ENCODE measurements at places on chromosomes 16 and 17.

GRCh38 chr17:66420961-66421371, 118.6 kb downstream of the PRKCA start:
- no peak for DNase-seq

DNA sequence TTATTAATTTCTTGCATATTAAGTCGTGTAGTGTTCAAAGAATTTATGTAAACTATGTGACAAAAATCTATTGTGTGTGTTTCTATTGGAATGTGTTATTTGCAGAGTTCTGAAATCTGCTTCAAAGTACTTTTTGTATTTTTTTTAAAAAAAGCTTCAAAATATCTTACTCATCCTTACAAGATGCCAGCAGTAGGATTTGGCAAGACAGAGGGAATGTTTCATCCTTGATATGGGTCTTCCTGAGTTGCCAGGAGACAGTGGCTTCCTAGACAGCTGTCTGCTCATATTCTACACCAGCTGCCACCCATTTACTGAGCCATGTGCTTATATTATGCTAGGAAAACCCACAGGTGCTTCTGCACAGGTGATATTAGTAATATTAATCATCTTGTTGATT, 36.4 kb downstream of the EFCAB5 start:
- DNase-seq = no peak

DNA sequence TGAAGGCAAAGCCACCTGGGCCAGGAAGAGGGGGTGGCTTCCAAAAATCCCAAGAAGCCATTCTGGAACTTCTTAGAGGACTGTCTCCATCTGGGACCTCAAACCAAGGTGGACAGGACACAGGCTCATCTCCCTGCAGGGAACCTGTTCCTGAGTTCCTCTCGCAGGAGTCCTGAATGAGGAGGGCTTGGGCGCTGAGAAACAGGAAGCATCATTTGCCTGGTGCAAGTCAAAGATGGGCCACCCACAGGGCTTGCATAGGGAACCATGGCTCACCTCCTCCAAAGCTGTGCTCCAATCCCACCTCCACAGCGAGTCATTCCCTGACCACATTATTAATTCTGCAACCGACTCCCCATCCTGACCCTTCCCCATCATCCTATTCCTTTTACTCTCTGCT, 55.0 kb upstream of the RPL38 start:
- no peak for DNase-seq

- no peak for DNase-seq
Measured at GRCh38 chr16:67733734-67734470, 14.8 kb upstream of the GFOD2 start.

- no peak for DNase-seq
Measured at GRCh38 chr16:84237994-84238750, 1.6 kb downstream of the KCNG4 start.

GRCh38 chr16:66660422-66661209, 35.9 kb downstream of the CMTM4 start:
- DNase-seq = no peak

GRCh38 chr17:9284884-9285283, 263.6 kb downstream of the NTN1 start:
- no peak for DNase-seq

- no peak for DNase-seq
Measured at GRCh38 chr16:57025941-57026777, 36.8 kb downstream of the NLRC5 start.

DNA sequence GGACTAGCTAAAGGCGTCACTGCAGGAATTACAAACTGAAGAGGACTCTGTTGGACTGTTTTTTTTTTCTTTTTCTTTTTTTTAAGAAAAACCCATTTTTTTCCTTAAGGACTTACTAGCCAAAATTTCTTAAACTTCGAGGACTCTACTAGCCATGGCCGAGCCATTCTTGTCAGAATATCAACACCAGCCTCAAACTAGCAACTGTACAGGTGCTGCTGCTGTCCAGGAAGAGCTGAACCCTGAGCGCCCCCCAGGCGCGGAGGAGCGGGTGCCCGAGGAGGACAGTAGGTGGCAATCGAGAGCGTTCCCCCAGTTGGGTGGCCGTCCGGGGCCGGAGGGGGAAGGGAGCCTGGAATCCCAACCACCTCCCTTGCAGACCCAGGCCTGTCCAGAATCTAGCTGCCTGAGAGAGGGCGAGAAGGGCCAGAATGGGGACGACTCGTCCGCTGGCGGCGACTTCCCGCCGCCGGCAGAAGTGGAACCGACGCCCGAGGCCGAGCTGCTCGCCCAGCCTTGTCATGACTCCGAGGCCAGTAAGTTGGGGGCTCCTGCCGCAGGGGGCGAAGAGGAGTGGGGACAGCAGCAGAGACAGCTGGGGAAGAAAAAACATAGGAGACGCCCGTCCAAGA, 878 bp downstream of the HEXIM1 start:
- peak; percentile 80 for DNase-seq

DNA sequence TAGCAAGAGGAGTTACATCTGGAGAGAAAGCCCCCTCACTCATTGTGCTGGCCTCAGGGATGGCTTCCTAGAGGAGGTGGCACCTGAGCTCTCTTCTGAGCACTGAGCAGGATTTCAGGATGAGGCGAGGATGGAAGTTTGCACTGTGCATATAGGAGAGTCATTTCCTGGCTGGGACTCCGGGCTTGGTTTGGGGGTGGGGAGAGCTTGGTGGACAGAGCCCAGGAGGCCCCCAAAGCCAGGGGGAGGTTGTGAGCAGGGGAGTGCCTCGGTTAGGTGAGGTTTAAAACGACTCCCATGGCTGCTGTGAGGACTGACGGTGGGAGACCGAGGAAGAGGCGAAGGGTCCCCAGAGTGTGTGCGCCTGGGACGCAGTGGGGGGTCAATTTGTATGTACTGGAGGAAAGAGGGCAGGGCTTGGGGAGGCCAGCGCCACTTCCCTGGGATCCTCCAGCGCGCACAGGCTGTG, 1.2 kb downstream of the CAMKK1 start:
- no peak for DNase-seq

DNA sequence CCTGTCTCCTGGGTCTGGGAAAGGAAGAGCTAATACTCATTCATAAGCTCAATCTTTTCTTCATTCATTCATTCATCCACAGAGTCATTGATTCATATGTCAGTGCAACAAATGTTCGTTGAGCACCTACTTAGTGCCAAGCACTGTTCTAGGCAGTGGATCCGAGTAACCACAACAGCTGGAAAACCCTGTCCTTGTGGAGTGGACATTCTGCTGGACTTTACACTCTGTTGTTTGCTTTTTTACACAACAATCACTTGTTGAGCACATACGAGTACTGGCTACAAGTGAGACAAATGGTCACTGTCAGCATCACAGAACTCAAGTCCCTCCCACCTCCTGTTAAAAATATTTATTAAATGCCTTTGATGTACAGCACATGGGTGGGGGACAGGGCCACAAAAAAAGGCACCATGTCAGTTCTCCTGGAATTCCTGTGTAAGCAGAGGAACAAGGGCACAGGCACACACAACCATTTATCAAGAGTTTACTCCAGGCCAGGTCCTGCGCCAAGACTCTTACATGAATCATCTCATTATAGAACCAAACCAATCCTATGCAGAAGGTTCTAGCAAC, 46.9 kb downstream of the TEKT5 start:
- no peak for DNase-seq

DNA sequence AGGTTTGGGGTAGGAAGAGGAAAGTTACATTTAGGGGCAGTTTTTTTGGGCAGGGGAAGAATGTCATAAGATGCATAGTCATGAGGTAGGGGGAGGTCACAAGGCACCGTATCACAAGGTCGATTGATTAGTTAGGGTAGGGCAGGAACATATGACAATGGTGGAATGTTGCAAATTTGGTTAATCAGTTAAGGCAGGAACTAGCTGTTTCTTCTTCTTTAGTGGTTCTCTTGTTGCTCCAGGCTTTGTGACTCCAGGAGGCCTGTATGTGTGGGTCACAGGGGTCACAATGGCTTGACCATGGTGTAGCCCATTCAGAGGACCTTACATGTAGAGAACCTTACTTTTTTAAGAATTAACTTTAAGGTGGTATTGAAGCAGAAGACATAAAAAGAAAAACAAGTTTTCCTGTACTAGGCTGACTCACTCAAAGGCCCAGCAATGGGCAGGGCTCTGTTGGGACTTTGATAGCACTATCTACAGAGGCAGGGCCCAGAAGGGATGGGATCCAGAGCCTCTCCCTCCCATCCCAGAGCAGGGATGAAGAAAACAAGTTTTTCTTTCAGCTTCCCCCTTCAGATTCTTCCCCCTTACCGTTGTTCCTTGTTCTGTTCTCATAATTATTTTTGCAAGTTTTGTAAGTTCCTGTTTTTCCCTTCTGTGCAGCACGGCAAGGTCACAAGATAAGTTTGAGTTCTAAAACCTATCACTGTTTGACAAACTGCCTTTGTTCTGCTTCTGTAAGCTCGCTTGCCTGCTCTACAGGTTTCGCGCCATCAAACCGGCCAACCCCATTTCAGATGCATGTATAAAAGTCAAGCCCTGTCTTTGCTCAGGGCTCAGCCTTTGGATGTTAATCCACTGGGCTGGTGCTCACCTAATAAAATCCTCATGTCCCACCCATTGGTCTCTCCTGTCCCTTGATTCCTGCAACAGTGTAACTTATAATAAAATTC, 45.8 kb upstream of the ATF7IP2 start:
- no peak for DNase-seq

DNA sequence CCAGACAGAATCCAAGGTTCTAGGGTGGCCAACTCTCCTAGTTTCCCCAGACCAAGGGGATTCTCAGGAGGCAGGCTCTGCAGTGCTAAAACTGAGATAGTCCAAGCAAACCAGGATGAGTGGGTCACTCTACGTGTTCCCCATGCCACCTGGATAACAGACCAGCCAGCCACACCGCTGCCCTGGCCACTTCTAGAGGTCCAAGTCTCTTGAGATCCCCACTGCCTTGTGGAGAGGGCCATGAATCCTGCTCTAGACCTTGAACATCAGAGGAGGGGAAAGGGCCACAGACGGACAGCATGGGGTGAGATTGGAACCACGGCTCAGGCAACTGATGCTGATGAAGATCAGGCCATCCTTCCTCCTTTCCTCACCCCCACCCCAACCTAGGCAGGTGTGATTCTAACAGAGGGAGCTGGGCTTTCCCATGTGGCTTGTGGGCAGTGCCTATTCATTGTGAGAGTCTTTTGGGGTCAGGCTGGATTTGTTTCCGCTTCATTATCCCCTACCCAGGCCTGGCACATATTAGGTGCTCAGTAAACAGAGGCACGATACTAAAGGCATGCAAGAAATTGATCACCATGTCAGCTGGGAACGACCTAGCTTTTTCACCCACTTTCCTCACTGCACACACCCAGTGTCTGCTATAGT, 16.8 kb upstream of the TVP23A start:
- DNase-seq = no peak

DNA sequence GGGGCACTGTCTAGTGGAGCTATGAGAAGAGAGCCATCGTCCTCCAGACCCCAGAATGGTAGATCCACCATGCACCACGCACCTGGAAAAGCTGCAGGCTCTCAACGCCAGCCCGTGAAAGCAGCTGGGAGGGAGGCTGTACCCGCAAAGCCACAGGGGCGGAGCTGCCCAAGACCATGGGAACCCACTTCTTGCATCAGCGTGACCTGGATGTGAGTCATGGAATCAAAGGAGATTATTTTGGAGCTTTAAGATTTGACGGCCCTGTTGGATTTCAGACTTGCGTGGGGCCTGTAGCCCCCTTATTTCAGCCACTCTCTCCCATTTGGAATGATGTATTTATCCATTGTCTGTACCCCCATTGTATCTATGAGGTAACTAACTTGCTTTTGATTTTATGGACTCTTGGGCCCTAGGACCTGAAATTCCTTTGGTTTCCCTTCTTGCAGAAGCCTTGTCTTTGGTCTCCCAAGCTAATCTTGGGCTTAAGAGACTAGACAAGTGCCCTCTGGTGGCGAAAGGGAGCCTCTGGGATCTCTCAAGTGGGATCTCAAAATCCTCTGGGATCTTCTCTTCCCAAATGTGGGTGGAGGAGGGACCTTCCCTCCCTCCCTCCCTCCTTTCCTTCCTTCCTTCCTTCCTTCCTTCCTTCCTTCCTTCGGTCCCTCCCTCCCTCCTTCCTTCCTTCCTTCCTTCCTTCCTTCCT, 58.2 kb upstream of the HAPSTR1 start:
- no peak for DNase-seq

GRCh38 chr17:82603981-82604448, 44.2 kb downstream of the WDR45B start:
- DNase-seq = no peak

DNA sequence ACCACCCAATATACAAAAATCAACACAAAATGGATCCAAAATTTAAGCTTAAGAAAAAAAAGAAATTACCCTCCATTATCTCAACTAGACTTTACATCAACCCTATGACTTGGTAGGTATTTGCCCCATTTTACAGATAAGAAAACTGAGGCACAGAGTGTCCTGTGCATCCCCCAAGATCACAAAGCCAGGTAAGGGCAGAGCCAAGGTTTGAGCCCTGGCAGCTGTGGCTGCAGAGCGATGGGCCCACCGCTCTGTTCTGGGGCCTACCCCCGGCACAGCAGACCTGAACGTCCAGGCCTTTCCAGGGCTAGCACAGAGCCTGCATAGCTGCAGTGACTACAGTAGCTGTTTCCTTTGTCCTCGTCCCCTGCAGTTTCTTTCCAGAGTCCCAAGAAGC, 417.6 kb downstream of the SOX9 start:
- no peak for DNase-seq

DNA sequence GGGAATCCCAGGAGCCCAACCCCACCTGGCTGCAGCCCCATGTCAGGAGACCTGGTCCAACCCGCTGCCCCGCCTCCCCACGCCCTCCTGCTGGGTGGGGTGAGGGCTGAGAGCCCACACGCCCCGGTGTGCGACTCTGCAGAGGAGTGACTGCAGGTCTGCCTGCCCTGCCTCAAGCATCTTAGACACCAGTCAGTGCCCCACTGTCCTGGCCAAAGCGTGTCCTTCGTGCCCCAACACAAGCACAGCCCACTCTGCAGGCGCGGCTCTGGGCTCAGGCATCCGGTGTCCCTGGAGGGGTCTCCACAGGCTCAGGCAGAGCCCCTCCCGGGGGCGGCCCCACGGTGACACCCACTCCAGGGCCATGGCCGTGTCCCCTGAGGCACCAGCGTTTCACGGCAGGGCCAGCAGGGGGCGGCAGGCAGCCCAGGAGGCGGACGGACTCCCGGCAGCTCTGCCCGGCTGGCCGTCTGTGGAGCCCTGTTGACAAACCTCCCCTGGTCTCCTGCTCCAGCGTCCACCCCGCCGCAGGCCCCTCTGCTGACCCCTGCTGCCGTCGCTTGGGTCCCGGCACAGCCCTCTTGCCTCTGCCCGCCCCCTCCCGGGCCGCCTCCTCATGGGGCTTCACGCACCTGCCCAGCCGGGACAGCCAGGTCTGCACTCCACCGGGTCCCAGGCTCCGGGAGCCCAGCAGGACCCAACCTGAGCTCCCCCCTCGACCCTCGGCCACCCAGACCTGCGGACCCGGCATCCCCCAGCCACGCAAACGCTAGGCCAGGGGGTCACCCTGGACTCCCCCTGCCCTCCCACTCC, 8.6 kb upstream of the UBE2I start:
- peak; percentile 86 for DNase-seq

- DNase-seq = no peak
Measured at GRCh38 chr17:2054262-2054511, 716 bp upstream of the HIC1 start.

- DNase-seq = no peak
Measured at GRCh38 chr17:62630365-62631085, 3.1 kb downstream of the MRC2 start.

Data from CD8-positive, alpha-beta T cell (primary cell).